ENCODE measurements at places on chromosomes 5 and 9.

DNA sequence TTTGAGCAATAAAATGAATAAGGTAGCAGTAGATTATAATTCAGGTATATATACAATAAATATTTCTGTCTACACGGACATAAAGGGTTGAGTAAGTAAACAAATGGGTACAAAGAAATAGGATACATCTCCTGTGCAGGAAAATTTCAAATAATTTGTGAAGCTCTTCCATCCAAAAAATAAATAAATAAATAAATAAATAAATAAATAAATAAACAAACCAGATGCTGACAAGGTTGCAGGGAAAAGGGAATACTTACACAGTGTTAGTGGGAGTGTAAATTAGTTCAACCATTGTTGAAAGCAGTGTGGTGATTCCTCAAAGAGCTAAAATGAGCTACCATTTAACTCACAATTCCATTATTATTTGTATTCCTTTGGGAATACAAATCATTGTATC lies 227.3 kb upstream of the CDH18 start:
- DNase-seq, result no peak

DNA sequence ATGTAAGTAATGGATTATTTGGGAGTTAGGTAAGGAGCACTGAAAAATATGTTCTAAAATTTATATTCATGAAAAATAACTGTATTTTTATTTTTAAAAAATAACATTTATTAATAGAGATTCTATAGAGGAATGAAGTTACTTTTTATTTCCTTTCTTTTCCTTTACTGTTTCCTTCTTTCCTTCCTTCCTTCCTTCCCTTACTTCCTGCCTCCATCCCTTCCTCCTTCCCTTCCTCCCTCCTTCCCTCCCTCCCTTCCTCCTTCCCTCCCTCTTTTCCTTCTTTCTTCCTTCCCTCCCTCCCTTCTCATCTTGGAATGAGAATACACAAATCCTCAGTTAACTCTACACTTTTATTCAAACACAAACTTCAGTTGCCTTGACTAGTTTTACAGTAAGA lies 560.1 kb downstream of the RAB3C start:
- DNase-seq, result no peak

DNA sequence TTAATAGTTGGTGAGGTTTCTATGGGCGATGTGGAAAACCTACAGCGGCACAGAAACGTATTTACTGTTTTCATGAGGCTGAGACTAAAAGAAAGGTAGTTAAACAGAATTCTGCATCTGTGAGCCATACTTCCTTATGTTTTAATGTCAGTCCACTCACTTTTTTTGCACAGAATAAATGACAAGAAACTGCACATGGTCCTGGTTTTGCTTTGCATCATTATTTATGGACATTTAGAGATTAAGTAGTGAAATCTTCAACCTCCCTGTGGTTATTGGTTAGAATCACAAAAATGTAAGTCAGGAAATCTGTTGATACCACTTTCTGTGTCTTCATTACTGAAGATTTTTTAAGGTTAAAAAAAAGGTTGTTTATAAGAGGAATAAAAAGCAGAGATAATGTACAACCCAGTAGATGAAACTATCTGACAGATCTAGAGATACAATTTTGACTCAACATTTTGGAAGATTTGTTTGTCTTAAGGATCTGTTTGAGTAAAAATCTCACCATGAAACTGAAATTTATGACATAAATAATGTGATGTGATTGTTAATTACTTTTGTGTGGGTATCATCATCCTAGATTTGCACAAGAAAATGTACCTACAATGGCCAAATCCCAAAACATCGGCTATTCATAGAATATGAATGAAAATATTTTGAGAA lies 2.4 kb downstream of the PRR16 start:
- no peak for DNase-seq

DNA sequence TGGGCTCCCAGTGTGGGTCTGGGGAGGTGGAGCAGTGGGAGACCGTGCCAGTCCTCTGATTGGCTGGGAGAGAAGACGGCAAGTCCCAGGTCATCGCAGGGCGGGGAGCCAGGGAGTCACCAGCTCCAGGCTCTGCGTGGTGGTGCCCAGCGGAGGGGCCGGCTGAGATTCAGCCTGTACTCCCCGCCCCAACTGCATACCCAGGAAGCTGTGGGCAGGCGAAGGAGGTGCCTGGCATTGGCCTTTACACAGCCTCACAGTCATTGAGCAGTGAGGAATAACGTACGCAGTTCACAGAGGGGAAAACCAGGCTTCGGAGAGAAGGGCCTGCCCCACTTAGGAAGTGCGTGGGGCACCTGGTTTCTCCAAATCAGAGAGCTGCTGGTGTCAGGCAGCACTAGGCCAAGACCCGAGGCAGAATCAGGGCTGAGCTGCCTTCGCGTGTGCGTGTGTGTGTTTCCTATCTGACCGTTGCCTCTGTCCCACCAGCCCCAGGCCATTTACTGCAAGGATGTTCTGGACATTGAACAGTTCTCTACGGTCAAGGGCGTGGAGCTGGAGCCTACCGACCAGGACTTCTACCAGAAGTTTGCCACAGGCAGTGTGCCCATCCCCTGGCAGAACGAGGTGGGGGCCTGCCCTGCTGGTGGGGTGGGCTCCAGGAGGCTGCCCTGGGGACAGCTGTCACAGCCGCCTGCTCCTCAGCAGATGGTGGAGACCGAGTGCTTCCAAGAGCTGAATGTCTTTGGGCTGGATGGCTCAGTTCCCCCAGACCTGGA lies 6.2 kb upstream of the PRR7 start:
- DNase-seq, result peak; percentile 41

GRCh38 chr9:71115448-71115975 lies 5.9 kb downstream of the TRPM3 start:
- DNase-seq, result no peak

GRCh38 chr5:63963080-63963735 lies 963 bp upstream of the HTR1A start:
- no peak for DNase-seq

DNA sequence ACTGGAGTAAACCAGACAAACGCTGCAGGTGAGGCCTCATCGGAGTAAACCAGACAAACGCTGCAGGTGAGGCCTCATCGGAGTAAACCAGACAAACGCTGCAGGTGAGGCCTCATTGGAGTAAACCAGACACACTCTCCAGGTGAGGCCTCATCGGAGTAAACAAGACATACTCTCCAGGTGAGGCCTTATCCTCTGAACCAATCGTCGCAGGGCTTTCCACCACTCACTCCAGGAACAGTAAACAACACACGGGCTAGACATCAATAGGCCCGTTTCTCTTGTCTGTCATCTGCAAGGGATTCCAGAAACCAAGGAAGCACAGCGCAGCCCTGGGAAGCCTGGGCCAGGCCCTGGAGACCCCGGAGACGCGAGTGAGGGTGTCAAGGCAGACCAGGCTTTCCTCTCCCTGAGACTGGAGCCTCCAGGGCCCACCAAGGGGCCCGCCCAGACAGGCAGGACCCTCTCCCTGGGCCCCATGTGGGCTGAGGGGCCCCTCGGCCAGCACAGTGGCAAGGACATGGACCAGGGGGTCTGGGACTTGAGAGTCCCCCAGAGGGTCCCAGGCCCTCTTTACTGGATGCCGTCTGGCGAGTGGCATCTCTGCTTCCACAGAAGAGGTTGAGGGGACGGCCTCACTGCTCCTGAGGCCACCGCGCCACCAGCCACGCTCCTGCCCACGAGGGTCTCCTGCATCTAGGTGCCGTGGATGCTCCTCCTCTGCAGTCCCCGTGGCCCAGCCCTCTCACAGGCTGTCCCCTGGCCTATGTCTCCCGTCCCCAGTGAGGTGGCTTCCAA lies 26.4 kb upstream of the NSMF start:
- no peak for DNase-seq

GRCh38 chr5:6158974-6159831 lies 219.1 kb downstream of the MED10 start:
- no peak for DNase-seq

DNA sequence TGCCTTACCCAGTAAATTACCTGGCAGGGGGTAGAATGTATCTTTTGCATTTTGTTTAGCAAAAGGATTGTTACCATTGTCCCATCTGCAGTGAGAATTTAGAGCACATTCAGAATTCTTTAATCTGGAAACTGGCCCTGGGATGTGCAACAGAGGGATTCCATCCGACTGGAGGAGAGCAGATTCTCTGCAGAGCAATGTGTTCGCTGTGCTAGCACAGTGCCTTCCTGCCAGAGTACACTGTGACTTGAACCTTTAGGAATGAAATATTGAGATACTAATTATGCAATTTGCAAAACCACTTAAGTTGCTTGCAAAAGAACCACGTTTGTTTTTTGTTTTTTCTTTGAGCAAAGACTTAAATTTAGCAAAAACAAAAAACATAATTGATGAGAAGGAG lies 22.5 kb upstream of the DMRT1 start:
- DNase-seq, result no peak

DNA sequence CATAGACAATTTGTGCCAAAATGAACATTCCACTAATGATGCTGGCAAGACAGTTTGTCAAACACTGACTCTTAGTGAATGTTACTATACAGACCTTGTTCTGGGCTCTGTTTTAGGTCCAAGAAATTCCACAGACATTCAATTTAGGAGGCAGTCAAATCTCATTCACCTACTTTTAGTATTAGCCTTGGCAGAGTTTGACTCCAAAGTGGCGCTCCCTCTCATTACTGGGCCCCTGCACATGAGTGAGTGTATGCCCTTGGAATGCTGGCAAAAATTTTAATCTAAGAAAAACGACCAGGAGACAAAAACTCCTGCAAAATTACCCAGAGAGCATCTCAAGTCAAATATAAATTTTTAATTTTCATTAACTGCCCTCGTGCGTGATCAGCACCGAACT lies 94.9 kb upstream of the SLC27A6 start:
- no peak for DNase-seq

- DNase-seq, result no peak
Observed at GRCh38 chr5:72237415-72237814, 82.6 kb downstream of the MRPS27 start.

DNA sequence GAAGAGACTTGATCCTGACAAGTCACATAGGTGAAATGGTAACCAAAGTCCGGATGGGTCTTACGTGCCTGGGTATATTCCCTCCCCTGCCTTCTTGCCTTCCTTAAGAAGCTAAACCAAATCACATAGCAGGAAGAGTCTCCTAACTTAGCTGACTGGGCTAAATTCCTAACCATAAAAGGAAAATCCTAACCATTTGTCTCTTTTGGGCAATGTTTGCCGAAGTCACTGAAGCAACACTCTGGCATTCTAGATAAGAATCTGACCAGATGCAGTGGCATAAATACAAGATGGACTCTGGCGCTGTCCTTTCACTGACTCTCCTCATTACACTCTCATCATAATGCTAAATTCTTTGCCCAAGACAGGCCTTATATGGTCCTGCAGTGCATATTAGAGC lies 625.5 kb upstream of the RORB start:
- no peak for DNase-seq

DNA sequence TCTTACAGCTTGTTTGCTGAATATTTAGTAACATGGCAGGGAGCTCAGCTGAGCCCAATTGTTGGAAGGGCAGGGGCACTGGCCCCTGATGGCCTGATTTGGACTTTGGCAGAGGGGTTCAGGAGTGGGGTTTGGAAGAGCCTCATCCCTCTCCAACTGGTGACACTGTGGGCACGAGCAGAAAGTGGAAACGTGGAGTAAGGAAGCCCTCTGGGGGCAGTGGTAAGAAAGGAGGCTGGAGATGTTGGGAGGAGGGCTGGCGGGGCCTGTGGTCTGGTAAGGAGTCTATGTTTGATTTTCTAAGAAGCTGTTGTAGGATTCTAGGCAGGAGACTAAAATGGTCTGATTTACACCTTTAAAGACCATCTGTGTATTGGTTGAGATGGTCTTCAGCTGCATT lies 208.9 kb downstream of the HSPA4 start:
- DNase-seq, result no peak

GRCh38 chr5:17180864-17181723 lies 36.3 kb upstream of the BASP1 start:
- DNase-seq, result no peak

- DNase-seq, result no peak
Observed at GRCh38 chr5:150512368-150512747, 4.4 kb downstream of the NDST1 start.

DNA sequence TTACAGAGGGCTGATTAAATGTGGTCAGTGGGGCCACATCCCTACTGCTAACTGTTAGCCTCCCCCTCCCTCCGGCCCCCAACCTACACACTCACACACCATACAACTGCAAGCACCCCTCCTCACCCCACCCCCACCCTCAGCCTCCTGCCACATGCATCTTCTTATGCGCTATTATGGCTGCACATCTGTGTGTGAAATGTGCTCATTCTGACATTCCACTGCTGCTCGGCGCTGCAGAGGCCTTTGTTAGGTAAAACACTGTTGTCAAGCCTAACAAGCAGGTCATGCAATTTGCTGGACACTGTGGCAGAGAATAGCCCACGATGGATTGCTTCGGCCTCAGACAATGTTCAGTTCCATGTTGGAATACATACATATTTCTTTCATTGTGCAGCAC lies 173.6 kb downstream of the NR2F1-AS1 start:
- DNase-seq, result no peak

DNA sequence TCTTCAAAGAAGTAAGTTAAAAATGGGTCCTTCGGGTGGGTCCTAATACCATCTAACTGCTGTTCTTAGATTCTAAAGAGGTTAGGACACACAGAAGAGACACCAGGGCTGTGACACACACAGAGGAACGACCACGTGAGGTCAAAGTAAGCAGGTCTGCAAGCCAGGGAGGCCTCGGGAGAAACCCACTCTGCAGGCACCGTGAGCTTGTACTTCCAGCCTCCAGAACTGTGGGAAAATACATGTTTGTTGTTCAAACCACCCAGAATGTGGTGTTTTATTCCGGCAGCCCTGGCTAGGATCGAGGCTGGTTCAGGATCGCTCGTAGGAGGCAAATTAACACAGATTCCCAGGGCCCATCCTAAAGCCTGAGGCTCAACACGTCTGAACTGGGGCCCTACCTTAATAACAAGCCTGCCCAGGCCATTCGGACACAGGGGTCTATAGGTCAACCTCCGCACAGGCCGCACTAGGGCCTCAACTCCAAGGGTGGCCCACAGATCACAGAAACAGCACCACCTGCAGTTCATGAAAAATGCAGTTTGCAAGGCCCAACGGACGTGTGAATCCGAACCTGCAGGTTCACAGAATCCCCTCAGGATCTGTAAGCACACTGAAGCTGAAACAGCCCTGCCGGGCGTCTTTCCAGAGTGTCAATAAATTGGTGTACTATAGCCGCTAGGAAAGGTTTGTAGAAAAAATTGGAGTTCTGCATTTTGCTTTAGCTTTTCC lies 7.1 kb downstream of the MED10 start:
- DNase-seq, result no peak

DNA sequence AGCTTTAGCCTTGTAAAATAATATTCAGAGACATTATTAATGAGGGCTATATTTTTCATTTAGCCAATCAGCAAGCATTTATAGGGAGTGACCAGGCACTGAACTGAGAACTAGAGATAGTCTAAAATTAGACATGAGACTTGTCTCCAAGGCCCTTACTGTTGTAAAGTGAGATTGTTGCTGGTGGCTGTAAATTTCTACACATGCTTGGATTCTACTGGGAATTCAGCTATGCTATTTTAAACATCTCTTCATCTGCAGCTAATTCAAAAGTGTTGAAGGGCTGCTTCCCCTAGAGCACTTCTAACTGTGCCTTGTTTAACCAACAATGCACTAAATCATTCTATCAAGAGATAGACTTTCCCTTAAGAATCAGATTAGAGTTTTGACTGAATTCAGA lies 67.4 kb downstream of the CHSY3 start:
- no peak for DNase-seq
